NCI-H2107 (cell line): ENCODE measurements at places on chromosomes 5 and 9.

DNA sequence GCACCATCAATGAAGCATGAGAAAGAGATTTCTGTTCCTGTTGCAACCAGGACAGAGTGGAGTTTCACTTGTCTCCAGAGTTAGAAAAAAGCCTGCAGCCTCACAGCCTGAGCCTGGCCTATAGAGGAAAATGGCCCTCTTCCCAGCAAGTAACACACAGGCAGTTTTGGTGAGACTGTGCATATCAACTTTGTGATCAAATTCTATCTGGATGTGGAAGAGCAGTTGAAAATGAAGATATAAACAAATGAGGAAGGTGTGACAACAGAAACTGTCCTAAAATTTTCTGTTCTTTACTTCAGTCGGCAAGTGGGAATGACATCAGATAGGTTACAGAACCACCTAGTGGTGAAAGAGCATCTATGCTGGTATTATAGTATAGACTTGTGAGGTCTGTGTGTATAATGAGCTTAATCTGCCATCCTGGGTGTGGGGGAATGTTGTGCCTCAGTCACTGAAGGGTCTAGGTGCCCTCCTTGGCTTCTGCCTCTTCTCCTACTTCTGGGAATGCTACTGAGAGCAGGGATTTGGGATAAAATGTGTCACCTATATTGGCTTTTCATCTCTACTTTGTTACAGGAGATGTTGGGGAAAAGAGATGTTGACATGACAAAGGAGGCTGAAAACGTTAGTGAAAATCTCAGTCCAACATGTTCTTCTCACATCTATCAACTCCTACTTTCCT is 28.2 kb downstream of the YIPF5 start:
- no peak for DNase-seq

DNA sequence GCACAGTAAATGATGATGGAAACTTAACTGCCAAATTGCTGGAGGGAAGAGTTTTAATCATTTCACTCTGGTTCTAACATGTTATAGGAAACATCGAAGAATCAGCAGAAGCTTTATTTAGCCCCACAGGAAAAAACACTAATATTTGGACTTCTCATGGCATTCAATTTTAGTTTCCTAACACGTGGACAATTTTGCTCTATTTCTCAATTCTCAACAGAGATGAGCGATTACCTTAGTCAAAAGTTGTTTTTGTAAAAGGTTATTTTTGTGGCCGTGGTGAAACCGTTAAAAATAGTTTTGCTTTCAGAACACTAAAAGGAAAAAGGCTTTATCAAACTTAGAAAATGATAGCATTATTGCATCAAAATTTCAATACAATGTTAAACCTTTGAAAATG is 235.2 kb downstream of the PLK2 start:
- no peak for DNase-seq

GRCh38 chr9:121738968-121739367 is 87.5 kb downstream of the DAB2IP start:
- no peak for DNase-seq

DNA sequence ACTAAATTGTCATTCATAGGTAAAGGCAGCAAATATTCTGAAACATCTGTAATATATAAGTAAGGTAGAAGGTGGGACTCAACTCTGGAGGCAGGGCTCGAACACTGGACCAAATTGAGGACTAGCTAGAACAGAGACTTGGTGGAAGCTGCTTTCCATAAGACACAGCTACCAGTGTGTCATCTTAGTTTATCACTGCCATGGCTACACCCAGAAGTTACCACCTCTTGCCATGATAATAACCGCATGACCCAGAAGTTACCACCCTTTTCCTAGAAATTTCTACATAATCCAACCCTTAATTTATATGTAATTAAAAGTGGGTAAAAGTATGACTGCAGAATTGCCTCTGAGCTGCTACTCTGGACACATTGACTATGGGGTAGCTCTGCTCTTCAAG is 99.7 kb downstream of the STARD4 start:
- no peak for DNase-seq

DNA sequence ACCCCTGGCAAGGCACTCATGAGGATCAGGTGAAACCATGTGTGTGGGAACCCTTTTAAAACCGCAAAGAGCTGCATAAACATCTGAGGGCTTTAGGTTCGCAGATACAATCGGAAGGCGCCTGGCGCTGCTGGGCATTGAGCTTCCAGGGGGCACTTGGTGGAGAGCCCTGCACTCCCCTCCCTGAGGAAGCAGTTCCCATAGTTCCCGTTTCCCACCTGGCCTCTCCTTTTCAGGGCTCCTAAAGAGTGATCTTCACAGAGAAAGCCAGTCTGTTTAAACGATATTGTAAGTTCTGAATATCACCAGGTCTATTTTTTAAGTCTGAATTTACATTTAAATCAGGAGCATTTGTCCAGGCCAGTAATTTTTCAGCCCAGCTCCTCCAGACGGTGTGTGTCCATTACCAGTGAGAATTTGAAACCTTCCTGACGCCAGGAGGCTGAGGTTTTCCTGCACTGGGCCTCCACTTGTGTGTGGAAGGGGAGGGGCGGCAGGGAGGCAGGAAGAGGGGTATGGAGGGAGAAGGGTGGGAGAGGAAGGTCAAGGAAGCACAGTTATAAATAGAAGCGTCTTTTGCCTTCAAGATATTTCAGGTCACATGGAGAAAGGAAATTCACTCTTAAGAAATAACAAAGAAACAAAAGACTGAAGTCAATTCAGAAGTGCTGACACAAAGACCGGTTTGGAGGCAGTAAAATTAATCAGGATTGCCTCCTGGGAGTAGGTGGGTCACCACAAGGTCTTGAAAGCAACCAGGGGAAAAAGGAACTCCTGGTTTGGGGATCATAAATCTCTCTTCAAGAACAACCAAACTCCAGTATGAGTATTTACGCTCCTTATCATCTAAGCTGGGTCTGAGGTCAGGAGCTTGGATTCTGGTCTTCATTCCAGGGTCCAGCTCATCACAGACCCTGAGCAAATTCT is 14.3 kb upstream of the MGAT1 start:
- DNase-seq: no peak

DNA sequence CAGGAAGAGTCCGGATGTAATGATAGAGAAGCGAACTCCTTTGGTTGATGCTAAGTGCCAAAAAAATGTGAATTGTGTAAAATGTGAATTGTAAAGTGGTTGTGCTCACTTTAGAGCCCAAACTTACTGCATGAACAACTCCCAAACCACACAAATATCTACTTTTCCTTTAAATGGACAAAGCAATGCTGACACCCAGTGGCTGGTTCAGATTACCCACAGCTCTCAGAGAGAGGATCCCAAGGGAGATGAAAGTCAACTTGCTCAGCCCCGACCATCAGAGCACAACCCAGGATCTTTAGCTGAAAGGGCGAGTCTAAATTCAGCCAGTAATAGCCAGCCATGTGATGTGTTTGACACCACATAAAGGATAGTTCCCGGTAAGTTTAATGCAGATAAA is 133.7 kb downstream of the NMUR2 start:
- DNase-seq: no peak

GRCh38 chr9:84841931-84842330 is 172.4 kb downstream of the NTRK2 start:
- no peak for DNase-seq

DNA sequence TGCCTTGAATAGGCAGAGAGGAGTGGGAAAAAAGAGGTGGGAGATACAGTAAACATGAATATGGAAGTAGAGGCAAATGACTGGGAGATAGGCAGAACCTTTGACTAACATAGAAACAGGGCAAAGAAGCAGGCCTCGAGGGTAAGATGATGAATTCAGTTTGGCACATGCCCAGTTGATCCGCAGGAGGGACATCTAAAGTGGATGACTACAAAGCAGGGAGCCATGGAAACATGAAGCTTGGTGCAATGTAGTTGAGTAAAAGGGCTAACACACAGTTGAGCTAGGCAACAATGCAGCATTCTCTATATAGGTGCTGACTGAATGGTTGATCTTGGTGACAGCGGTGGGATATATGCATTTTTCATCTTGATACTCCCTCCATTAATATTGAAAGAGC is 253.8 kb downstream of the DMRT2 start:
- DNase-seq: no peak

GRCh38 chr5:139226131-139226530 is 28.0 kb upstream of the SIL1 start:
- no peak for DNase-seq

DNA sequence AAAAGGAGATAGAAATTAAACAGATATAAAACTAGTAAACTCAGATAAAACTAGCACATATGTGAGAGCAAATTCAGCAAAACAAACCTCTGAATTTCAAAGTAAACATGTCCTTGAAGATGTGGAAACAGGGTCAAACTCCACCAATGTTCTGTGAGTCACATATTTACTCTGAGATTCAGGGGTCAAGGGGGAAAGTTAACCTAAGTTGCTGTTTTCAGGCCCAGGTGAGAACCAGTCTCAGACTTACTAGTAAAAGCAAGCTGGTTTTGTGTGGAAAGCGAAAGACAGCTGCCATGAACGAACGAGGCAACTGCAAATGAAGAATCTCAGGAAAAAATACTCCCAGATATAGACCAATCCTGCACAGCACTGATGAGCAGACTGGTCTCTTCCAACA is 29.0 kb downstream of the PSMB7 start:
- no peak for DNase-seq

DNA sequence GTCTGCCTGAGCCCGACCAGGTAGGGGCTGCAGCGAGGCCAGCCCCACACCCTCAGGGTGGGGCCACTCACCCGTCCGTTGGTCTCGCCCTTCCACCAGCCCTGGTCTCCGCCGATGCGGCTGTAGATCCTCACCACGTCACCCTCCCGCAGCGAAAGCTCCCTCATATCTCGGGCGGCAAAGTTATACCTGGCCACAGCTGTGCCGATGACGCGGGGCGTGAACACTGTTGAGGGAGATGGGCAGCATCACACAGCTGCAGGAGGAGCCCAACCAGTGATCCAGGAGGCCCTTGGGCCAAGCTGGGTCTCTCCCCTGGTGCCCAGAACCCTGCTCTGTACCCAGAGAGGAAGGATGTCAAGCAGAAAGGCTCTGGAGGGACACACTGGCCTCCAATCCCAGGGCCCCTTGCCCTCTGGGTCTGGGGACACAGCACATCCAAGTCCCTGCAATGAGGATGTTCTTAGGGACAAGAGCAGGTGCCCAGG is 30.3 kb upstream of the SARDH start:
- DNase-seq: no peak

- DNase-seq: no peak
Observed at GRCh38 chr5:168946363-168946762, 354.6 kb downstream of the SLIT3 start.

DNA sequence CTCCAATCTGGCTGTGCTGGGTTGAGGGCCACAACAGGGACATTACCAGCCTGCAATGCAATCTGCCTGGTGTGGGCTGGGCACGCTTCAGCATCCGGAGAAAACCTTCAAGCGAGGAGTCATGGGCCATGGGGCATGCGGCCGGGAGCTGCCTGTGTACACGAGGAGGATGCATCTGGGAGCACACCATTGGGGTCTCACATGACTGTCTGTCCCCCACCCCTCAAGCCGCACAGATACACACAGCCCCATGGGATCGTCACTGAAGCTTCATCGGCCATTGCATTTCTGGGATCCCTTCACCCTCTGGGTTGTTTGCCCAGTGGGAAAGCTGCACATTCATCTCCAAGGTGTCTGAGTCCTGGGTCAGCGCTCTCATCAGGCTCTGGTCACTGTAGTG is 9.9 kb downstream of the LCN1 start:
- DNase-seq: no peak

DNA sequence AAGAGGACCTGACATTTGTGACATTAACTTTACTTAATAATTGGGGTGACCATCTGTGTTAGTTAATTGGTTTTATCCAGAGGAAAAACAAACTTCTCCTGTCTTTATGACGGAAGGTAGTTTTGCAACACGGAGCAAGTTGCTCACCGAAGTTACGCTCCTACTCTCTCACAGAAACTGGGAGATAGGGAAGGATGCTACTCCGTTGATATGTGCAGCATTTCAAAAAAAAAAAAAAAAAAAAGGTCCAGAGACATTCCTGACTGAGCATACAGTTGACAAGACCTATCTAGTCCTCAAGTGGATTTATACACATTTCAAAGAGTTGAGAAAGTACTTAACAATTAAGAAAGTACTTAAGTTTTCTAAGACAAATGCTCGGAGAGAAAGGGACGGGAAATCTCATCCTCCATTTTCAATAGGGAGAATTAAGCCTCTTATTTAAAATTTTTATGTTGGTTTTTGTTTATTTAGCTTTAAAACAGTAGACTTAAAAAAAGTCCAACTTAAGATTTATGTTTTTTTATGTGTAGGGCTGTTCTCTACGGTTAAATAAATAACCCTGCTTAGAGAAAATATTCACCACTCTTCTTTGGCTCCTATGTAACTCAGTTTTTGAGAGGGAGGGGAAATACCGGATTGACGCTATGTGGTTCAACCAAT is 455 bp upstream of the FER start:
- DNase-seq: no peak

DNA sequence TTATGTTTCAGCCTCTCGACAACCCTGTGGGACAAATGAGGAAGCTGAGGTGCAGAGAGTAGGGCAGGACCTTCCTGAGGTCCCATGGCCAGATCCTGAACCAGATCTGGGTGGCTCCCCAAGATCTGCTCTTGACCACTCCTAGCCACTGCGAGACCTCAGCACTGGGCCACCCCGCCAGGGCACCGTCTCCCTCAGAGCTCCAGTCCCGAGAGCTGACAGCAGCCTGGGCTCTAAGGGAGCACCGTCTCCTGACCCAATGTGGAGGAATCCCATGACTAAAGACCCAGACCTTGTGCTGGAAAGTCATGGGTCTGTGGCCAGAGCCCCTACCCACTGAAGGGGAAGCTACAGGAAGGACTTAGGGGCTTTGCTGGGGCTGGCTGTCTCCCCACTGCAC is 4.5 kb upstream of the LMX1B start:
- DNase-seq: no peak

DNA sequence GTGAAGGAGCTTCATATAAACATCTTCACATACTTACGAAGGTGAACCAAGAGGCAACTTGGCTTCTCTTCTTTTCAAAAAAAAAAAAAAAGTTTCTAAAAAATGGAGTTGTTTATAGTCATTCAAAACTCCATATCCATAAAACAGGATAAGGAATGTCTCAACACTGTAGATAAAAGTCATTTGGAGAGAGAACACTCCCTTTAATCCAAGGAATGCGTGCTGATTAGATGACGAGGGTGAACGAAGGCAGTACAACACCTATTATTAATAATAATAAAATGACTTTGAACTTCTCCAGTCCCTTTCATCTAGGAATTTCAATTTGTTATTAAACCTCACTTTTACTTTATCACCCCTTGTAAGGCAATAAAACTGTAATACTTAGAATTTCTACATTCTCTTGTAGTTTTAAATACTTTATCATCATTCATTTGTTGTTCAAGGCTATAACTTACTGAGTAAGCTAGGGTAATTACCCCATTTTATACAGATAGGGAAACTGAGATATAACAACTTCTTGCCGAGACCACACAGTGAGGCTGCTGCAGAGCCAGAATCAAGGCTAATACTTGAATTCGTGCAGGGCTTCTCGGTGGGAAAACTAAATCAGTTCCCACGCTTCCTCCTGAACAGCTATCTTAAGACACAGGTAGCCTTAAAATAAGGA is 377.1 kb downstream of the EFNA5 start:
- DNase-seq: no peak

GRCh38 chr5:38396766-38397165 is 138.4 kb downstream of the EGFLAM start:
- no peak for DNase-seq

- no peak for DNase-seq
Observed at GRCh38 chr5:79021753-79022152, 36.6 kb upstream of the ARSB start.
